ENCODE measurements at places on chromosomes 1 and 21.

GRCh38 chr1:203128716-203129500, 1.4 kb downstream of the ADORA1 start:
- no peak for DNase-seq

DNA sequence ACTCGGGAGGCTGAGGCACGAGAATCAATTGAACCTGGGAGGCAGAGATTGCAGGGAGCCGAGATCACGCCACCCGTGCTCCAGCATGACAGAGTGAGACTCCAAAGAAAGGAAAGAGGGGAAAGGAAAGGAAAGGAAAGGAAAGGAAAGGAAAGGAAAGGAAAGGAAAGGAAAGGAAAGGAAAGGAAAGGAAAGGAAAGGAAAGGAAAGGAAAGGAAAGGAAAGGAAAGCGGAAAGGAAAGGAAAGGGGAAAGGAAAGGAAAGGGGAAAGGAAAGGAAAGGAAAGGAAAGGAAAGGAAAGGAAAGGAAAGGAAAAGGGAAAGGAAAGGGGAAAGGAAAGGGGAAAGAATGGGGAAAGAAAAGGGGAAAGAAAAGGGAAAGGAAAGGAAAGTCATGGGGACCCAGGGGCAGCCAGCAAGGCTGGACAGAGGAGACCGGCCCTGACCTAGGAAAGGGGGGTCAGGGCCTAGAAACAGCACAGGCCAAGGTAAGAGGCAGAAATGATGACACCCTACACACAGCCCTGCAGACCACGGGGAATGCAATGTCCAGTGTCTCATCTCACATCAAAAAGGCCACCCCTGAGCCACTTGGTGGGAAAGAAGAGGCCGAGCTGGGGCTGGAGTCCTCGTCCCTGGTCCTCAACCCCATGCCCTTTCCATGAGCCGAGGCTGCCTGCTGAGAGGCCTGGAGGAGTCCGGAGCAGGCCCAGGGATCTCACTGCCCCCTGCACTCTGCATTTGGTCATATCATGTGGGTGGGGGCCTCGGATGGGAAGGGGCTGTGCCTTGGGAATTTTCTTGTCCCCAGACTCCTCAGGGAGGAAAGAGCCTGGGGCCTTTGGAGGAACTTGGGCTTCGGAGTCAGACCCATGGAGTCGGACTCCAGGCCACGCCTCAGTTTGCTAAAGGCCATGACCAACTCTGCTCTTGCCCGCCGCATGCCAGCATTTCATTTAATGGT, 18.8 kb upstream of the LAPTM5 start:
- no peak for DNase-seq

DNA sequence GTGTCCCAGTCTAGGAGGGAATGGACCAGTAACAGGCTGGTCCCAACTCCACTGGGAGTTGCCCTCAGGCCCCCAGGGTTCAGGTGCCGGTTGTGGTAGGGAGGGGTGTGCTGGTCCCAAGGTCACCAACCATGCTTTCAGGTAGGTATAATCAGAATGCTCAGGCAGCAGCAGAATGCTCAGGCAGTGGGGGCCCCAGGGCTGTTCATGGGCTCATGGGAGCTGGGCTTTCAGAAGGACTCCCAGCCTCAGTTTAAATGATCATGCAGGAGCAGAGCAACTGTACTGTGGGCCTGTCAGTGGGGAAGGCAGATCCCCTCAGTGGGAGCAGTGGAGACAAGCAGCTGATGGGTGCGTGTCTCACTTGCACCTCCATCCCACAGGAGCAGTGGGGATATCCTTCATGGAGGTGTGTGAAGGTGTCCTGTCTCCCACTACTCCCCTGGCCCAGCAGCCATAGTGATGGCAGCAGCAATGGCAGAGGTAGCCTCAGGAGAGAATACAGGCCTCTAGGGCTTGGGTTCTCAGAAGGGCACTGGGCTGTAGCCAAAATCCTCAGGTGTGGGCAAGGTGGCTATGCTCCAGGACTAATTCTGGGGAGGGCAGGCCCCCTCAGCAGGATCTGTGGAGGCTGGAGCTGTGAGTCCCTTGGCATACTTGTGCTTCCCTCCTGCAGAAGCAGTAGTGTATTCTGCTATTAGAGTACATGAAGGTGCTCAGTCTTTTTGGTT, 917.3 kb upstream of the B3GALT2 start:
- DNase-seq = no peak

DNA sequence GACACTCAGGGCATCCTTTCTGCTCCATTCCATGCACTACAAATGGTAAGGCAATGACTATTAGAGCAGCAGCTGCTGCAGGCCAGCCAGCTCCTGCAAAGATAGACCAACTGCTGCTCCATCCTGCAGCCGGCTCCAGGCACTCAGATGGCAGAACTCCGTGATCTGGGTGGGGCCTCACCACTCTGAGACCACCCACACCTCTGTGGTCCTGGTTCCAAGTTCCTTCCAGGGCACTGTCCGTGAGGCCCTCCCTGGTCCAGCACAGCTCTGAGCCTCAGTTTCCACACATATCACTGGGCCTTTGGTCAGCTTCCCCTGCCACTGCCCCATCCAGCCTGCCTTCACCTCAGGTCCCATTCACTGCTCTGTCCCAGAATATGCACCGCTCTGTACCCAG, 114.7 kb downstream of the DMRTB1 start:
- no peak for DNase-seq

- no peak for DNase-seq
These were observed 6.8 kb downstream of the COL18A1 start for GRCh38 chr21:45411810-45412206.

GRCh38 chr21:31117128-31117916, 79.0 kb upstream of the KRTAP19-8 start:
- DNase-seq = peak; percentile 28

- no peak for DNase-seq
These were observed 79.1 kb upstream of the ARTN start for GRCh38 chr1:43854473-43854872.

DNA sequence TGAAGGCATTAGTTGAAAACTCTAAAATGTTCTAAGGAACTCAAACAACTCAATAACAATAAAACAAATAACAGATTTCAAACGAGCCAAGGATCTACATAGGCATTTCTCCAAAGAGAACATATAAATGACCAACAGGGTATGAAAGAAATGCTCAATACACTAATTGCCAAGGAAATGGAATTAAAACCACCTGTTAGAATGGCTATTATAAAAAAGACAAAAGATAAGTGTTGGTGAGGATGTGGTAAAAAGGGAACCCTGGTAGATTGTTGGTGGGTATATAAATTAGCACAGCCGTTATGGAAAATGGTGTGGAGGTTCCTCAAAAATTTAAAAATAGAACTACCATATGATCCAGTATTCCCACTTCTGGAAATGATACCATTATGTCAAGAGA, 9.1 kb upstream of the VAV3 start:
- no peak for DNase-seq

DNA sequence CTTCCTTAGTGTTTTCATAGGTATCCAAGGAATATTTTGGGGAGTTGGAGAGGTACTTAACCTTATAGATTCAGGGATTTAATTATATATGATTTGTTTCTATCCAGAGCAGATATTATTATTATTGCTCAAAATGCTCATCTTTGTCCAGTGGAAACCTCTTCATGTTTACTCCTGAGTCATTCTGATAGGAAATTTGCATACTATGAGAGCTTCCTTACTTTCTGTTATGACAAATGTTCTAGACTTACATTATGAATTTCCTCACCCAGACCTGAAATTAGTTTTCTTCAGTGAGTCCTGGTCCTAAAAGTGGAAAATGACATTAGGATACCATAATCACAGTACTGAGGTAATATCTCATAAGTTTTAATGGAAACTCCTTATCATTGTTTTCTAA, 57.5 kb upstream of the PLPPR5 start:
- DNase-seq = no peak

DNA sequence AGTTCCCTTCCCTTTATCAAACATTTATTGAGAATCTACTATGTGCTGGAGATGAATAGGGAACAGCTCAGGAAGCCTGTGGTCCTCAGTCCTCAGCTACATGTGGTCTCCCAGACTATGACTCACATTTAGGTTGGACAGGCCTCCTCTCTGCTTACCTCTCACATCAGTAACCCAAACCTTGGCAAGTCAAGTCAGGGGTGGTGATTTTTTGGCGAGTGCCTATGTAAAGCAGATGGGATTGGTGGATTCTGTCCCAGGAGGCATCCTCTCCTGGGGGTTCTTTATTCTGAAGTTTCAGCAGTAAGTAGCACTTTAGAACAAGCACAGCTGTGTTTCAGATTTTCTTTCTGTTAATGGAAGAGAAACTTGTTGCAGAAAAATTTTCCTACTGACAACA, 241.3 kb downstream of the PRDM2 start:
- no peak for DNase-seq

- DNase-seq = no peak
These were observed 782.2 kb upstream of the NCAM2 start for GRCh38 chr21:20215959-20216358.

GRCh38 chr1:58576727-58577653, at the start of gene TACSTD2:
TACSTD2 (minus strand) TSS chr1:58577252; CDS start chr1:58577156, 96 bp downstream.
- DNase-seq = no peak

GRCh38 chr1:31437433-31438037, 24.5 kb downstream of the SERINC2 start:
- no peak for DNase-seq

DNA sequence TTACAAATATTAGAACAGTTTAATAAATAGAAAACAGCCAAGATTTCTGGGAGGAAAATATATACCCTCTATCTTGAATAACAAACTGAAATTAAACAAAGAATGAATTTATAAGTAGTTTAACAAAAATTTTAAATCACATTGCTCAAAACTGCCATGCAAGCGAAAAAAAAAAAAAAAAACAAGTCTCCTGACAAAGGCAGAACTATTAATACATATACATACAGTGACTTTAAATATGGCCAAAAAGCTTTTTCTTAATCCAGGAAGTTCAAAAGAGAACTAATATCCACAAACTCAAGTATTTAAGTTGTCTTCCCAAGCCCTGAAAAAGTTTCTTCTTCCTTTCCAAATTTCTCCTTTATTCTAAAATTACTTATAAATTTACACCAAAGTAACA, 63.5 kb upstream of the MUTYH start:
- no peak for DNase-seq

- no peak for DNase-seq
These were observed 163.7 kb downstream of the HS2ST1 start for GRCh38 chr1:87077959-87078639.

- no peak for DNase-seq
These were observed 29.8 kb downstream of the ARNT start for GRCh38 chr1:150846473-150847146.

DNA sequence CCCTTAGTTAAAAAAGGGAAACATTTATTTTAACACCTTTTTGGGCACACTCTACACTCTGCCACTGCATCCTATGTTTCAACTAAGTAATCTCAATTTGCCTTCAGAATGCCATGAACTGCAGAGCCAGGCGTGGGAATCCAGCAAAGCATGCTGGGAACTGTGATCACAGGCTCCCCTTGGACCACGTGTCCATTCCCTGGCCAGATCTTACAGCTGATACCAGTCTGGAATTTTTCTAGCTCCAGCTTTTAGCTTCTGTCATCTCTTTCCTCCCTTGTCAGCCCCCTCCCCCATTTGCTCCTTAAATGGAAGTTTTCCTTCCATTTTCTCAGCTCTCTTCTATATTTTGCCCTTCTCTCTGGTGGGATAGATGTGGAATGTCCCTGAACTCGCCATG, 29.4 kb downstream of the RCSD1 start:
- DNase-seq = no peak

GRCh38 chr1:55876276-55877060, 661.3 kb upstream of the USP24 start:
- no peak for DNase-seq

- DNase-seq = peak; percentile 28
These were observed 14.2 kb downstream of the UTP11 start for GRCh38 chr1:38026592-38027200.

GRCh38 chr1:14182856-14183255, 415.6 kb upstream of the KAZN start:
- no peak for DNase-seq

DNA sequence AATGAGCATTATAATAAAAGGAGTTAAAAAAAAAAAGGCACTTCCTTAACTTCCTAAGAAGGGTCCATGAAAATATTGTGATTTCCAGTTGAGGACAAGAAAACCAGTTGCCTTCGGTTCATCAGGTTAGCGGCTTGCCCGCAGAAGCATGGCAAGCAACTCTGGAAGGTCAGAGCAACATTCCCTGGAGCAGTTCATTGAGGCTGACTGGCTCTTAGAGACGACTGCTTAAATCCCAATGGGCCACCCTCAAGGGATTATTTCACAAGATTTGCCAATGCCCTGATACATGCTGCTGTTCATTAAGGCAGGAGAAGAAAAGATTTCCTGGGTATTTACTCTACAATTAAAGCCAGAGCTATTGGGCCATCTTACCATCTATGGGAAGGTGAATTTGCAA, 29.0 kb upstream of the CASQ2 start:
- DNase-seq = no peak

- no peak for DNase-seq
These were observed 10.0 kb downstream of the KCNQ4 start for GRCh38 chr1:40793617-40794016.

DNA sequence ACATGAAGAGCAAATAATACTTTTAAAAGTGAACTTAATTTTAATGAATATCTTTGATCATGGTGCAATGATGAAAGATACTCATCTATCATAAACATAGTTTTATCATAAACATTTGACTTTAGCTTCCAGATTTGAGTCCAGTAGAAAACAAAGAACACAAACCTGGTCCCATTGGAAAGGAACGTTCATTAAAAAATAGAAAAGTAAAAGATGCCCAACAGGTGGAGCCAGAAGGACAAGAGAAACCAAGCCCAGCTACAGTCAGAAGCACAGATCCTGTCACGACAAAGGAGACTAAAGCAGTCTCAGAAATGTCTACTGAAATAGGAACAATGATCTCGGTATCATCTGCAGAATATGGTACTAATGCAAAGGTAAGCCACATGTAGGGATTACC, 55.6 kb upstream of the MYOCOS start:
- DNase-seq = no peak

DNA sequence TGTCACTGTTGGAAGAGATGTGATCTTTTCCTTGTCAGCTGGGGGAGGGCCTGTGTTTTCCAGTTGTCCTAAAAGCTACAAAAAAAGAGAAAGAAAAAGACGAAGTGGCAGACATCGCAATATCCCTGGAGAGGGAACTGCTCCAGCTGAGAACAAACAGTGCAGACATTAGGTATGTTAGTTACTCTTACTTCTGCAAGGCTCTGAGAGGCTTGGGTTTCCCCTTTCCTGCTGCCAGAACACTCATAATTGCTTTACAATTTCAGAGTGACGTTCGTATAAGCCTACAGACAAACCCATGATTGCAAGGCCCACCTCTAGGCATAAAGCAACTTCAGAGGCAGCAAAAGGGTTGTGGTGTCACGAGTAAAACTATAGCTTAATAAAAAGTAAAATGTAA, 31.1 kb downstream of the CD160 start:
- no peak for DNase-seq

DNA sequence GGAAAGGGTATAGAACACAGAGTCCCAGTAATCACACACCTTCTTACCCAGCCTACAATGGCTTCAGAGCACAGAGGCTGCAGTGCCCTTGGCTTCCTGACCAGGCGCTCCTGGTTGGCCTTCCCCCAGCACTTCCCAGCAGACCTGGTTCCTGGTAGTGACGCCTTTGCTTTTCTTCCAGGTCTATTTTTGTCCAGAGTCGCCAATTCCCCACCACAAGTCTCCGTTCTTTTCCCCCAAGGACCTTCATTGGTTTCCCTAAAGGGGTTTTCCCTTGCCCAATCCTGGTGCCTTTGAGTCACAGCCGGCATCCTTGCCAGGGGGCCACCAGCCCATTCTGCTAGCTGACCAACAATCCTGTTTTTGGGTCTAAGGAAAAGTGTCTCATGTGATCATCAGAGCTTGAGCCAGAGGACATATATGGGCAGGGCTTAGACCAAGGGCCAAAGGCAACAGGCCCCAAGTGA, 84.8 kb downstream of the KCNJ15 start:
- no peak for DNase-seq
